ENCODE measurements at places on chromosomes 3 and 15.

- DNase-seq: no peak
These were observed 64.5 kb downstream of the POLQ start for GRCh38 chr3:121481106-121481880.

GRCh38 chr3:121630355-121630754, 30.3 kb downstream of the HCLS1 start:
- no peak for DNase-seq

DNA sequence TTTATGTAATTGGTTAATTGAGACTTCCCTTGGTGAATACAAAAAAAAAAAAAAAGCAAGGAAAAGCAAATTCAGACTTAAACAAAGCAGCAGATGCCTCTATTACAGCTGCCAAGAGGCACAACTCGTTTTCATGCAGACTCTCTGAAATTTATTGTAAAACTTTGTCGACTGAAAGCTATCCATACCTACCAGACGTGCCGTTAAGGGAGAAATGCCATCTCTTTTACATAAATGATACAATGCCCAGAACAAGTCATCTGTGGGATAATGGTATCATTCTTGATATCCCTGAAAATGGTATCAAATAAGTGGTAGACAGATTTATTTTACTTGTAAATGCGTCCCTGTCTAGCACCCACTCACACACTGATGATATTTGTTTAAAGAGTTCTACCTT, 724.2 kb downstream of the NSUN3 start:
- DNase-seq: no peak

GRCh38 chr15:95302206-95302605, 1028.3 kb upstream of the NR2F2 start:
- DNase-seq: no peak

DNA sequence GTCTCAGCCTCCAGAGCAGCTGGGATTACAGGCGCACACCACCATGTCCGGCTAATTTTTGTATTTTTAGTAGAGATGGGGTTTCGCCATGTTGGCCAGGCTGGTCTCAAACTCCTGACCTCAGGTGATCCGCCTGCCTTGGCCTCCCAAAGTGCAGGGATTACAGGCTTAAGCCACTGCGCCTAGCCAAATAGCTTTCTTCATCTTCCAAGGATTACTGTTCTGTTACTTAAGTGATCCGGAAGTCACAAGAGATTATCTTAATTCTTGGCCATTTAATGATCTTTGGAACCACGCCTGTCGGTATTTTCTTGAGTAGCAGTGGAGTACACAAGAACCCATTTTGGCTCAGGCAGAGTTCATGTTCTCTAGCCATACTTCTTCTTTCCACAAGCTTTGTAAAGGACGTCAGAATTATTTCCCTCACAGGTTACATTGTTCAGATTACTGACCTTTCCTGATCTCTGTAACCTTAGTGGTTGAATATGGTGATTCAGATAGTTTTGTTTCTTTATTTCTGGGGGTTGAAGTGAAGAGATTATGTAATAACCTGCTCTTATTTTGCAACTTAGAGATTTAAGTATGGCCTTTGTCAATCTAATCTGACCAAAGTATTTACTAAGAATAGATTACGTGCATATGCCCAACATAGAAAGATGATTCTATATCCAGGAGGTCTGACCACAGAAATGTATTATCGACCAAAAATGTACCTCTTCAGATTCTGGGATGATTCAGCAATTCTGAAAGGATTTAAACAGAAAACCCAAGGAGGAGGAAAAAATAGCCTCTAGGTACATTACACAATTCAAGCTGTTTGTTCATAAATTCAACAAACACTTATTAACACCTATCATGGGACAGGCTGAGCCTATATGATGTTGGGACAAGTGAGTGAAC, 132.2 kb downstream of the GREM1 start:
- no peak for DNase-seq

GRCh38 chr3:194270627-194271459, 80.3 kb downstream of the CPN2 start:
- DNase-seq: no peak

Measured in stimulated activated CD4-positive, alpha-beta T cell treated with anti-CD3 and anti-CD28 coated beads, Interleukin-2, amount 100 ng/mL, for 48 hours (primary cell).